Renal cortical epithelial cell (primary cell): ENCODE measurements at places on chromosomes 1 and 21. TPM values are rescaled to one million over a fixed set of nuclear protein-coding genes. Genes with fewer than 3 reads are reported as not detected.

- DNase-seq: peak; percentile 38
Observed at GRCh38 chr1:32241001-32241763, 5.8 kb upstream of the FAM167B start.

GRCh38 chr1:6006882-6007281 is 14.7 kb upstream of the NPHP4 start:
- no peak for DNase-seq

DNA sequence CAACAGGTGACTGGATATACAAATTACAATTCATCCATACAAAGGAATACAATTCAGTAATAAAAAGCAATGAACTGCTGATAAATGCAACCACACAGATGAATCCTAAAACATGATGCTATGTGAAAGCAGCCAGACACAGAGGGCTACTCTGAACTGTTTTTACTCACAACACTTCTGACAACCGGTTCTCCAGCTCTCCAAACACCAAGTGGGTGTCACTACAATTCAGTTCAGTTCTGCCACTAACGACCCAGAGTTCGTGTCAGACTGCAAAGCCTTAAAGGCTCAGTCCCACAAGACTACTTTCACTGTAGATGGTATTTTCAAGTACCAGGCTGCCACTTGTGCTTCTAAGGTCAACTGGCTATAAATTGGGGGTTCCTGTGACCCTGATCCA is 119.4 kb downstream of the SLC16A1 start:
- no peak for DNase-seq

DNA sequence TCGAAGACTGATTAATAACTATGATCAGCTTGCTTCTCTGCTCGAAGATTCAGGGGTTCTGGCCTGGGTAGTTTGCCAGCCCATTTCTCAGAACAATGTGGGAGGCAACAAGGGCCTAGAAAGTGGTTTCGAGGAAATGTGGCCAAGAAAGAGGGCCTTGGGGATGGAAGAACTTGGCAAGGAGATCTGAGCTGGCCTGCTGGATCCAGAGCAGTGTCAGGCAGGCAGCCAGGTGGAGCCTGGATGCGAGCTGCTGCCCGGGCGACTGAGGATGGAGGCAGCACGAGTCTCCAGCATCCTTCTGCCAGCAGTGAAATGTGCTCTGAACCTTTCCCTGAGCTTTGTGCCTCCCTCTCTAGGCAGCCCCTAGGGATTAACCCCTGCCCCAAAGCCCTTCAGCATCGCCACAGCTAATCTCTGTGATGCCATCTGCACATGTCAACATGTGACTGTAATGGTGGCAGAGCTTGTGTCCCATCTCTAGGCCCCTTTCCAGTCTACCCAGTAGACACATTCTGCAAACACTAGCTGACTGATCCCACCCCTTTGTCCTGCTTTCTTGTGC is 61.0 kb upstream of the NEK2 start:
- DNase-seq: no peak

GRCh38 chr1:35288761-35289160 is 20.3 kb downstream of the ZMYM4 start:
- peak; percentile 85 for DNase-seq

GRCh38 chr1:25922971-25923552 is 16.8 kb upstream of the STMN1 start:
- DNase-seq: no peak

DNA sequence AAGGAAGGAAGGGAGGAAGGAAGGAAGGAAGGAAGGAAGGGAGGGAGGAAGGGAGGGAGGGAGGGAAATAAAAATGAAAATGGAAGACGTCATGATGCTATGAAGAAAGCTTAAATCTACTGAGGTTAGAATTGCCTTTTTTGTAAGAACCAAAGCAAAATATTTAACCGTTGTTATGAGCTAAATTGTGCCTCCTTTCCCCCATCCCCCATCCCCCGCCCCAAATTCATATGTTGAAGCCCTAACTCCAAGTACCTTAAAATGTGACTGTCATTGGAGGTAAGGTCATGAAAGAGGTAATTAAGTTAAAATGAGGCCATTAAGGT is 80.1 kb upstream of the CXADR start:
- DNase-seq: no peak

GRCh38 chr1:18666317-18666920 is 35.8 kb downstream of the PAX7 start:
- no peak for DNase-seq

DNA sequence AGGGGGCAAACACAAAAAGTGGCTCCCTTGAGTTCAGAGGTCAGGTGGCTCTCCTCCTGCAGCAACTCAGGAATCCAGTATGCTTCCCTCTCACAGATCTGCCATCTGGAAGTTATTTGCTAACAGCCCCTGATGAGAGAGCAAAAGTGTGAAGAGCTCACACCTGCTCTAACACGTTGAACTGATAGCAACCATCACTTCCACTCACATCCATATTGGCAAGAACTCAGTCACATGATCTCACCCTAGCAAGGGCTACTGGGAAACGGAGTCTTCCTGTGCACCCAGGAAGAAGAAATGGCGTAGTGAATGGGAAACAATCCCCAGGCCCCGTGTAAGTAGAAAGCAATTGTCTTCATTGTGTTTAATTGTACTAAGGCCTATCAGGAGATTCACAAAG is 20.7 kb upstream of the SLC45A1 start:
- DNase-seq: no peak

GRCh38 chr1:33294071-33295010 is 26.6 kb downstream of the A3GALT2 start:
- no peak for DNase-seq

- peak; percentile 44 for DNase-seq
Observed at GRCh38 chr21:43193651-43194302, 25.0 kb downstream of the CRYAA start.

DNA sequence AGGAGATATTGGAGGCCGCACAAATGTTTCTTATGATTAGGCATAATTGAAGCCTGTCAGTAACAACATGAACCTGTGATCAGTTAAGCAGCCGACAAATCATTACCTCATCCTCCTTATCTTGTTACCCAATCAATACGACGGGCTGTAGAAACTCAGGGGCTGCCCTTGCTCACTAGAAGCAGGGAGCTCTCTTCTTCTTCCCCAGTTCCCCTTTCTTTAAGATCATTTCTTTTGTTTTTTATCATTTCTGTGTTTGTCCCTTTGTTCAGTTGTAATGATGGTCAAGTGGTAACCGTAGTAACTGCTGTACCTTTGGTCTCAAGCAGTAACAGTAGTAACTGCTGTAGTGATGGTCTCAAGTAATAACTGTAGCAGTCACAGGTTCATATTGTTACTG is 13.8 kb upstream of the FCGR2A start:
- no peak for DNase-seq

GRCh38 chr1:206770531-206771337 is at the start of gene IL19:
Gene IL19 (plus strand): TSS chr1:206770773. CDS start chr1:206836663, 65,890 bp downstream.
- peak; percentile 96 for DNase-seq

GRCh38 chr1:210690236-210690635 is 361.5 kb downstream of the HHAT start:
- no peak for DNase-seq

DNA sequence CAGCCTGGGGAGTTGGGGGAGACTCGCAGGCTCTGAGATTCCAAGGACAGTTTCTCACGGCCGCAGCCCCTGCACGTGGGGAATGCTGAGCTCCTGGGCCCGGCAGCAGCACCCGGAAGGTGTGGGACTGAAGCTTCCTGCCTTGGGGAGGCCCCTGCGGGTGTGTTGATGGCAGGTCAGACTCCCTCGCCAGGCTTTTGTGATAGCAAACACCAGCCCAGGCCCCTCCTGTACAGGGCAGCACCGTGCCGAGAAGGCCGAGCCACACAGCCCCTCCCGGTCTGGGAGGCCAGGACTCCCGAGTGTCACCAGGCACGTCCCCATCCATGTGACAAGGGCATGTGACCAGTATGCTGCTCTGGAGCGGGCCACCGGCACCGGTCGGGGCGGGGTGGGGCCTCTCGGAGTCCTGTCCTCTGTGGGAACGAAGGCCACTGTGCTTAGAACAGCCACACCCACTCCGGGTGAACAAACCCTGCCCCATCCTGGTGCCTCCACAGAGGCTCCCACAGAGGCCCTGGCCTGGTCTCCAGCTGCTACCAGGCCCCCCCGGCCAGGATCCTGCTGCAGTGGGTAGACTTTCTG is 31.1 kb upstream of the ARHGEF16 start:
- no peak for DNase-seq

- DNase-seq: no peak
Observed at GRCh38 chr1:47438165-47439016, 547 bp downstream of the FOXD2 start.

DNA sequence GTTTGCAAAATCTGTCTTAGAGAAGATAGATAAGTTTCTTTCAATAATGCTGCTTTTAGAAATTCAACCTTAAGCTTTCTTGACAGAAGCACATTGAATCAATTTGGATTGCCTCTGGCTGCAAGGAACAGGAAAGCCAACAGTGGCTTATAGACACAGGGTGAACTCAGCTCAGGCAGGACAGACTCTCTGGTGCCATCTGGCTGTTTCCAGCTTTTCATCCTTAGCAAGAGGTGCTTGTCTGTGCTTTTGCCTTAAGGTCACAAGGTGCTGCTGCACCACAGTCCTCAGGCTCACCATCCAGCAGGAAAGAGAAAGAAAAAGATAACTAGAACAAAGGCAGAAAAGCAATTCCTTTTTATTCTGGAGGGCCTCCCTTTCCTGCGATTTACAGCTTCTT is 93.7 kb upstream of the ETS2 start:
- peak; percentile 60 for DNase-seq

DNA sequence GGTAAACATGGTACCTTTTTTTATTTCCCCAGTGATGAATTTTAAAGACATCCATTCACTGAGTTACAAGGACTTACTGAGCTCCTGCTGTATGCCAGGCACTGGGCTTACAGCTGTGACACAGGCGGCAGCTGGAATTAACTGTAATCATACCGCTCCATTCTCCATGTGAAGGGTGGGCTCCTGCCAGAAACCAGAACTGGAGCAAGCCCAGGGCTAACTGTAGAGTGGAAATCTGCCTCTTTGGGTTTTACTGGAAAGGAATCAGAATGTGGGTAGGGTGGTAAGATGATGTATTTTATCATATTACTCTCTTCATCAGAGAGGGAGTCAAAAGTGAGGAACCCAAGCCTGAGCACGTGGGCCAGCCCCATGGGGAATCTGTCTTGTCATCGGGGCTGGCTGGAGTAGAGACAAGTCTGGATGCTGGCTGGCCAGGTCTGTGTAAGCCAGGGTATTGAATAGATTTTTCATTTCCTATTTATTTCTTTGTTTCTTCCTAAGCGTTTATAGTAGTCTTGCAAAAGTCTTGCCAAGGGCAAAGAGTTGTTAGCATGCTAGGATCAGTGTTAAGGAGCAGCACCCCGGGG is 21.5 kb downstream of the FGGY start:
- DNase-seq: no peak

- no peak for DNase-seq
Observed at GRCh38 chr21:21915816-21916215, 917.6 kb downstream of the NCAM2 start.

GRCh38 chr1:31102501-31102950 is 37.0 kb upstream of the PUM1 start:
- peak; percentile 93 for DNase-seq

DNA sequence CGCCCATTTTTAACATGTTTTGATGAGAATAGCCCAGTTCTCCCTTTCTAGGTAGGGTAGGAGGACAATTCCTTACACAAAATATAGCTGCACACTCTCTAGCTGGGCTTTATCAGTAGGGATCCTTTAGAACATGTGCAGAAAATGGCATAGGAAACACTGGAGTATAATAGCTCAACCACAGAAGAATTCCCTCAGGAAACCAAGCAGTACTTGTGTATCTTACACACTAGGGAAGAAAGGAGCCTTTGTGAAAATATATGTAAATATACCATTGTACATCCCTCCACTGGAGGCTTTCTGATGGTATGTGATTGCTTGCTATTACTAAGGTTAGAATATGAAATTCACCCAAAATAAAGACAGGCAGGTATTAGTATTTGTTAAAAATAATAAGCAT is 153.5 kb downstream of the LRRC40 start:
- DNase-seq: no peak

GRCh38 chr1:84422909-84423308 is 24.6 kb downstream of the DNASE2B start:
- DNase-seq: no peak

GRCh38 chr1:95118067-95118499 is 928 bp downstream of the TLCD4 start:
- DNase-seq: no peak

- DNase-seq: peak; percentile 2
Observed at GRCh38 chr1:232841823-232842565, 36.8 kb downstream of the MAP10 start.

DNA sequence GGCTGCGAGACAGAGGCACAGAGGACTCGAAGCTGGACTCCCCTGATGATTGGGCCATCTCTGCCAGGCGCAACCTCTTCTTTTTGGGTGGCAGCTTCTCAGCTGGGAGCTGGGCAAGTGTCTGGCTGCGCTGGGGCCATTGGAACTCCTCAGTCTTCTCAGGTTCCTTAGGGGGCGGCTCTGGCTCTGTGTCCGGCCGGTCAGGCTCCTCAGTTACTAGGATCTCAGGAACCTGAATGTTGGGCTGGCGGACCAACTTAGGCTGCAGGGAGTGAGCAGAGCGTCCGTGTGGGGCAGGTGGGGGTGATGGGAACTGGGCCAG is 97.5 kb upstream of the EDN2 start:
- DNase-seq: no peak

SLFNL1 gene
- total RNA-seq: 0.65 TPM in 1 of 2 replicates, not detected in the other

SH2D1B gene
- not detected in 2 replicates for total RNA-seq

KANK4 gene
- not detected in 2 replicates for total RNA-seq

SPTA1 gene
- under 0.01 TPM in 1 of 2 replicates, not detected in the other for total RNA-seq

TARDBP gene
- 89.8 and 187 TPM in 2 replicates for total RNA-seq

ACTL8 gene
- not detected in 2 replicates for total RNA-seq

AMY2A gene
- not detected in 2 replicates for total RNA-seq

AADACL4 gene
- not detected in 2 replicates for total RNA-seq

KCNE2 gene
- not detected in 2 replicates for total RNA-seq

RPF1 gene
- 42.6 and 55.0 TPM in 2 replicates for total RNA-seq

KCNA2 gene
- total RNA-seq: not detected in 2 replicates

S100A9 gene
- total RNA-seq: 0.70 and 25.0 TPM in 2 replicates

SH3BGRL3 gene
- 12.8 and 17.5 TPM in 2 replicates for total RNA-seq

CLDN19 gene
- total RNA-seq: 5.7 TPM in 1 of 2 replicates, not detected in the other

DAB1 gene
- total RNA-seq: 0.20 TPM in 1 of 2 replicates, not detected in the other

GNAT2 gene
- total RNA-seq: 0.10 TPM in 1 of 2 replicates, not detected in the other

CNR2 gene
- not detected in 2 replicates for total RNA-seq
